ENCODE measurements at places on chromosomes 5 and 9.

GRCh38 chr9:35313916-35314315, 152.1 kb downstream of the UNC13B start:
- no peak for DNase-seq

- DNase-seq: no peak
These were observed 34.6 kb downstream of the PKD2L2 start for GRCh38 chr5:137923856-137924255.

DNA sequence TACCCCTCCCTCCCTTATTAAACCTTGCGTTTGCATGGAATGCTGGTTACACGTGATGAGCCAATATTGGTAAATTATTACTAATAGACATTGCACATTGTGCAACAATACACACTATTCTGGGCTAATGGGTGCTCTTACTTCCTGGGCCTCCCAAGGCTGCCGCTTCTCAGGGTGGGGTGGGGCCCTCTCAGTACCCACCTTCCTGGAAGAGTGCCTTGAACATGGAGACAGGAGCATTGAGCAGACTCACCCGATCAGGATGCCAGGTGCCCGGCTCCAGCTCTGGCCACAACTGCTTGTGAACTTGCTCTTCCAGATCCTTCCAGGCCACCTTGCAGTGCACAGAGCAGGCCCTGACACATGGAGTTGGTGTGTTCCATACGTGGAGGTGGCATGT, 24.7 kb upstream of the CEP72 start:
- no peak for DNase-seq

- no peak for DNase-seq
These were observed 19.7 kb upstream of the F2R start for GRCh38 chr5:76696251-76696650.

DNA sequence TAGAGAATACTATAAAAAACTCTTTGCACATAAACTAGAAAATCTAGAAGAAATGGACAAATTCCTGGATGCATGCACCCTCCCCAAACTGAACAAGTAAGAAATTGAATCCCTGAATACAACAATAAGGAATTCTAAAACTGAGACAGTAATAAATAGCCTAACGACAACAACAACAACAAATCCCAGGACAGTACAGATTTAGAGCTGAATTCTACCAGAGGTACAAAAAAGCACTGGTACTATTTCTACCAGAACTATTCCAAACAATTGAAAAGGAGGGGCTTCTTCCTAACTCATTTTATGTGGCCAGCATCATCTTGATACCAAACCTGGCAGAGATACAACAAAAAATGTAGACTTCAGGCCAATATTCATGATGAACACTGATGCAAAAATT, 394.4 kb upstream of the RORB start:
- DNase-seq: no peak

DNA sequence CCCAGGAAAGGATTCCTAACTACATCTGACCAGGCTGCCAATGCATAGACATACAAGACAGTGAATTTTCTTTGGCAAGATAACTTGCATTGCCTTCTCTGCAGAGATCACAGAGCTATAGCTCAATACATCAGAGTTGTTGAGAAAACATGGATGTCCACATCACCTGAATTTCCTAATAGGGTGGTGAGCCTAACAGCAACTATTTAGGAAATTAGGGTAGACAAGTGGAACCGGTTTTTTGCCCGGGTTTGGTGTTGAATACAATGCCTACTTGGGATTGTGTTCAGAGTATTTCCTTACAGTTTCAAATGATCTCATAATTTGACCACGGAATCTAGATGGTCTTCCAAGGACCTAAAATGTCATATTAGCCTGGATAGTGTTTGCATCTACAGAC, 262.7 kb downstream of the KIF4B start:
- DNase-seq: no peak

GRCh38 chr5:54411176-54411575, 44.3 kb upstream of the HSPB3 start:
- no peak for DNase-seq

- DNase-seq: no peak
These were observed 153.6 kb downstream of the SNX18 start for GRCh38 chr5:54671111-54671531.

DNA sequence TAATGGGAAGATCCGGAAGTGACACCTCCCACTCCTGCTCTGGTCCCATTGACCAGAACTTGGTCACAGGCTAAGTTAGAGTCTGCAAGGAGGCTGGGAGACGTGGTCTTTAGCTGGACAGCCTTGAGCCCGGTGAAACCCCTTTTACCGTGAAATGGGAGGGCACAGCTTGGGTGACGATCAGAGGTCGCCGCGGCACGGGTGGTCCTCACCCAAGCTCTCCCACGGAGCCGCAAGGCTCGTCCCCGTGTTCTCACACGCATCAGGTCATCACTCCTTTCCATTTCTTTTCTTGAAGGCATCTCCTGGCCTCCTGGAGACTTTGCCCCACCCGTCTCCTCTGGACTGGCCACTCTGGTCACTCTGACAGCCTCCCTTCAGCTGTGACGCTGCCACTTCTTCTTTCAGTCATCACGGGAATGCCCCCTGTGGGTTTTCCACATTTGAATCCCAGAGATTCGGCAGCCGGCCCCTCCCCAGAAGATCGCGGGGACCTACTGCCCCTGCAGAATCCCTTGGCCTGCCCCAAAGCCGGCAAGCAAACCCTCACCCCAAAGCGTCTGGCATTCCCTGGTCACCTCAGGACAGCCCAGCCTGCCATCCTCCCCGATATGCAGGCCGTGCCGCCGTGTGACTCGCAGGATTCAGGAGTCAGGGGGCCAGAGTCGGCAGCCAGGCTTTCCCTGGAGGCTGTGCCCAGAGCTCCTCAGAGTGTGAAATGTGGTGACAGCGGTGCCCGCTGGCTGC, 18.9 kb upstream of the EGFL7 start:
- DNase-seq: no peak

DNA sequence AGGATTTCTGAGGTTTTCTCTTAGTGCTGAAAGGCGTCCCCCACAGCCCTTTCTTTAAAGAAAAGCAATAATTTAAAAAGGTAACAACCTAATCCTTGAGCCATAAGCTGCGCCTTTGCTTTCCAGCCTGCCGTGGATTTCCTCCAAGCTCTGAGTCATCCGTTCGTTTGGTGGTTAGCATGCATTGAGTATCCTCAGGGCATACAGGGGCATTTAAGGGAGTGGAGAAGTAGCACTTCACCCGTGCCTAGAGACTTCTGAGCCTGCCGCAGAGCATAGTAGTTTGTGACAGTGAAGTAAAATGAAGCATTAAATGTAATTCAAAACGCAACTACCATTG, 892 bp upstream of the TNC start:
- DNase-seq: no peak

DNA sequence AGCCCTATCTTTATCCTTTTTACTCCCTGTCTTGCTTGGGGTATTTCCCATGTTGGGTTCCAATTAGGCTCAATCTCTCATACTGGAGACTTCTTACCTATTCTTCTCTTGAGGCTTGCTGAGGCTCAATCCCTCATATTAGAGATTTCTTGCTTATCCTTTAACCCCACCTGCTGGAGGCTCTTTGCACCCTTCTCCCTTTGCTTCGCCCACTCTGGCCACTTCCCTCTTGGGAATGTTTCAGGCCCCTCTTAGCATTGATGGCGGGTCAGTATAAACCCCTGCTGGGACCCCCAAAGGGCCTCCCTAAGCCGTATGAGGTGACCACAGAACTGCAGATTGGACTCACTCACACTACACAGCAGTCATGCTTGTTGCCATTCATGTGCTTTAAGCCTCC, 69.3 kb upstream of the CDK20 start:
- DNase-seq: no peak

GRCh38 chr5:78288246-78288645, 6.3 kb downstream of the AP3B1 start:
- no peak for DNase-seq

- DNase-seq: no peak
These were observed 41.5 kb upstream of the STARD4 start for GRCh38 chr5:111553868-111554267.

- DNase-seq: peak; percentile 42
These were observed 1.0 kb upstream of the TPM2 start for GRCh38 chr9:35690614-35691333.

- no peak for DNase-seq
These were observed 353.2 kb downstream of the CWC27 start for GRCh38 chr5:65121880-65122436.

GRCh38 chr5:138789771-138790242, 36.6 kb downstream of the CTNNA1 start:
- peak; percentile 15 for DNase-seq

- DNase-seq: no peak
These were observed 635.4 kb downstream of the IRX1 start for GRCh38 chr5:4230786-4231641.

DNA sequence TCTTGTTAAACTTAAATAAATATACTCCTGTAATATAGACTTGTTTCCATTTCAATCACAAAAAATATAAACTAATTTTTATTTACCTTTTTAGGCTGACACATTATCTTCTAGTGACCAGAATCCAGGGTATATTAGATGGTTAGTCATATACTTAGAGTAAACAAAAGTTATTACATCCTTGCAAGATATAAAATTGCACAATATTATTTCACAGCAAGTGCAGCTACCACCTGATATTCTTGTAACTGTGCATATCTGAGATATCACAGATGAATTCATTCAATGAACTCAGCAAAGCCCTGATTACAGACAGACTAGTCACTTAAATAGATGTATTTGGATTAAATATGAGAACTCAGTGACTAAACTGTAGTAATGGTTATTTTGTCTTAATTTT, 25.6 kb upstream of the ARRDC3 start:
- DNase-seq: no peak

All from NCI-H2227 treated with DMSO at 0.1 percent for 48 hours (cell line).